Activated T-cell treated with anti-CD3 and anti-CD28 coated beads for 4 hours (primary cell): ENCODE measurements at places on chromosomes 5 and 9.

DNA sequence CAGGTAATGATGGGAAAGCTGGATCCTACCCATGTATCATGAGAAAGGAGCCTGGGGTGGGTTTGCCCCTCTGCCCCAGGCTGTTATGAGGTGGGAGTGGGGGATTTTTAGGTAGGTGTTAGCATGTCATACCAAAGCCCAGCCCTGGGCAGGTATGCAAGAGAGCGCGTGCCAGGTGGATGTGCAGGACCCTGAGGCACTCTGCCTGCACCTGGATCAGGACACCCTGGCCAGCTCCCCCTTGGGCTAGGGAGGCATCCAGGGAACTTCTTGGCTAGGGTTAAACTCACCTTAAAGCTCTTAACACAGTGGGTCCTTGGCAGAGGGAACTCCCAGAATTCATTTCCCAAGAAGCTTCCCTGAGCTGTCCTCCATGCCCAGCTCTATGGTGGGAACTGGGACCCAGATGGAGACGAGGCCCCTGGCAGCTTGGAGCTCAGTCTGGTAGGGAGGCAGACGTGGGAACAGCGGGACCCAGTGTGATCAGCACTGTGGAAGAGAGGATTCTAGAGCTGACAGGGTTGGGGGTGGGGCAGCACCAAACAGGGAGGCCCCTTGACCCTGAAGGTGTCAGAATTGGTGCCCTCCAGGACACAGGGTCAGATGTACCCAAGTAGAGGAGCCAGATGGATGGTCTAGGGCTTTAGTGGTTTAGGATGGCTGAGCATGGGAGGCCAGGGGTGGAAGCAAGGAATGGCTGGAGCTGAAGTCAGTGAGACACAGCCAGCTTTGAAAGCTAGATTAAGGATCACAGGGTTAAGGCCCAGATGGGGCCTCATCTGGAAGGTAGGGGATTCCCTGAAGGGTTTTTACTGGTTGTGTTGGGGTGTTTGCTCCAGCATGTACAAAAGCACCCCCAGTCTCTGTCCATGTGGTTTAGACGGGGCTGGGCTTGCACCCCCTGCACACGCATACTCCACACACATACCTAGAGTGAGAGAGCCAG is 2.2 kb upstream of the PRR7 start:
- DNase-seq, result no peak

DNA sequence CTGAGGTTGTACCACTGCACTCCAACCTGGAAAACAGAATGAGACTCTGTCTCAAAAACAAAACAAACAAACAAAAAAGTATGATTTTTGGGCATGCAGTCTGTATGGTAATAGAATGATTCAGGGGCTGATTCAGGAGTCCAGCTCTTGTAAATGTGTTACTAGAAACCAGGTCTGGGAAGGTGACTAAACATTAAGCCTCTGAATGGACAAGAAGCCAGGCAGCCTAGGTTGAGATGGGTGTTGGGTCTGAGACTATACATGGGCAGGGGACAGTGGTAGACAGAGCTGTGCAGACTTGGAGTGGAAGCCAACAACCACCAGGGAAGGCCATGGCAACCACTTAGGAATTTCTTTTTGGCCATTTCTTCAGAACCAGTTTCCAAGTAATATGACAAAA is 64.9 kb upstream of the TLE1 start:
- no peak for DNase-seq

DNA sequence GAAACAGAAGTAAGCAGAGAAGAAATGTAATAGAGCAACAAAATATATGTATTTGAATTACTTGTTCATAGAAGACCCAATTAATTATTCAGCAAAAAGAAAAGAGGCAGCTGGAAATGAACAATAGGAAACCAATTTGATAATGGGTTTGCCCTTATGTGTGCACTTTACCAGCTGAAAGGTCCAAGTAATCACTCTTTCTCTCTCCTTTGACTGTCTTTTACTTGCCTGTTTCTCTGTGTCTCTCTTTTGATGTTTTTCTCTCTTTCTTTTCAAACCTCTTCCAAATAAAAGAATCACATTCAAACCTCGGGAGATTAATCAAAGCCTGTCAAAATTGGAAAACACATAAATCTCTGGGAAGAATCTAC is 51.5 kb downstream of the CTNND2 start:
- DNase-seq, result no peak

GRCh38 chr5:153445875-153446579 is 44.4 kb upstream of the GRIA1 start:
- DNase-seq, result no peak

DNA sequence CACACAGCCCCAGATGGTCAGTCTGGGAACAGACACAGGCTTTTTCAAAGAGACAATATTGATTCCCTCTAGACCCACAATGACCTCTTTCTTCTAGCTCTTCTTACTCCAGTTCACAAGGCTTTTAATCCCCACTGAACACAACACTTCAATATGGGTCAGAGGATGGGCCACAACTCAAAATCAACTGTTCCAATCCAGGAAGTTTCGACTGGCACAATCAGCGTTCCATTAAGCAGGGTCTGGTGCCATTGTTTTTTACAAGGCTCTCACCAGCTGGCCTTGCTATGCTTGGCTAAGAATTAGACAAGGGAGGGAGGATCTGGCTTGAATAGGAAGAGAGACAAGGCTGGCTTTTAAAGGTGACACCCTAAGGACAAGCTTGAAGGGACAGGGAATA is 199.4 kb upstream of the SLC24A2 start:
- DNase-seq, result no peak

- DNase-seq, result no peak
These were observed 6.0 kb downstream of the NR3C1 start for GRCh38 chr5:143397302-143398052.

DNA sequence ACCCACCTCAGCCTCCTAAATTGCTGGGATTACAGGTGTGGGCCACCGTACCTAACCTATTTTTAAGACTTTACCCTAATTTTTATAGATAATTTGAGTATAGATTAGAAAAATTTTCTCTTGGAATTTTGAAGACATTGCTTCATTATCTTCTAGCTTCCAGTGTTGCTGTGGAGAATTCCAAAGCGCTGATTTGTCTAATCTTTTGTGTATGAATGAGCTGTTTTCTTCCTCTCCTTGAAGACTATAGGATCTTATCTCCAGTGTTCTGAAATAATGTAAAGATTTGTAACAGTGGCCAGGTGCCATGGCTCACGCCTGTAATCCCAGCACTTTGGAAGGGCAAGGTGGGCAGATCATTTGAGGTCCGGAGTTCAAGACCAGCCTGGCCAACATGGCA is 5.7 kb upstream of the SNX24 start:
- DNase-seq, result no peak

DNA sequence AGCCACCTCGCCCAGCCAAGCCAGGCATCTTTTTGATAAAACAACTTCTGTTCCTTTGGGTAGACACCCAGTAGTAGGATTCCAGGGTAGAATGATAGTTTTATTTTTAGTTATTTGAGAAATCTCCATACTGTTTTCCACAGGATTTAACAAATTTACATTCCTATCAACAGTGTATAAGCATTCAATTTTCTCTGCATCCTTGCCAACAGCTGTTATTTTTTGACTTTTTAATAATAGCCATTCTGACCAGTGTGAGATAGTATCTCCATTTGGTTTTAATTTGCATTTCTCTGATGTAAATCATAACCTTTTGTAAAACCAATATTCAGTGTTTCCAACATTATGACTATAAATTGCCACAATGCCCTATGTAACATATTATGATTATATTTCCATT is 28.2 kb upstream of the CCNB1 start:
- no peak for DNase-seq

- DNase-seq, result no peak
These were observed 12.4 kb upstream of the NFIB start for GRCh38 chr9:14326264-14326826.

DNA sequence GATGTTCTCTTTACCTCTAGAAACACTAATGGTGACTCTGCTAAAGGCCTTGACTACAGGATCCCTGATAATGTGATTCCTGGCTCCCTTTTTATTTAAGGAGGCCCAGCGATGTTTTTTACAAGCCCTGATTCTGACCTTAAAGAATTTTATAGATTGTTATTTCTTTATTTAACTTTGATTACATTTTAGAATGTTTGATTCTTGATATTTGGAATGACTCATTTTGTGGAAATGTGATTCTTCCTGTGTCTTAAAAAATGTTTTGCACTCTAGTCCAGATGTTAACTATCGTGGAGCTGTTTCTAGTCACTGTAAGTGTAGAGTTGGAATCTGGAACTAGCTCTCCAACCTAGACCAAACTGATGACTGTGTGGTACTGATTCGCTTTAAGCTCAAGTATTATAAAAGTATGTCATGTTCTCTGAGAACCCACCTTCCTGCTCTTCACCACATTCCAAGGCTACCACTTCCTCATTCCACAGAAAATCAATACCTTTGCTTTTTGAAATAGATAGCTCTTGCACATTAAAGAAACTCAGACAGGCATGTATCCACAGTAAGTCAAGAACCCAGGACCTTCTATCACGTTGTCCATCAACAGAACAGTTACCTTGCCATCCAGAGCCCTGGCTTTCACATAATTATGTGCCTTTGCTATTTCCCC is 65.2 kb downstream of the JMY start:
- no peak for DNase-seq

DNA sequence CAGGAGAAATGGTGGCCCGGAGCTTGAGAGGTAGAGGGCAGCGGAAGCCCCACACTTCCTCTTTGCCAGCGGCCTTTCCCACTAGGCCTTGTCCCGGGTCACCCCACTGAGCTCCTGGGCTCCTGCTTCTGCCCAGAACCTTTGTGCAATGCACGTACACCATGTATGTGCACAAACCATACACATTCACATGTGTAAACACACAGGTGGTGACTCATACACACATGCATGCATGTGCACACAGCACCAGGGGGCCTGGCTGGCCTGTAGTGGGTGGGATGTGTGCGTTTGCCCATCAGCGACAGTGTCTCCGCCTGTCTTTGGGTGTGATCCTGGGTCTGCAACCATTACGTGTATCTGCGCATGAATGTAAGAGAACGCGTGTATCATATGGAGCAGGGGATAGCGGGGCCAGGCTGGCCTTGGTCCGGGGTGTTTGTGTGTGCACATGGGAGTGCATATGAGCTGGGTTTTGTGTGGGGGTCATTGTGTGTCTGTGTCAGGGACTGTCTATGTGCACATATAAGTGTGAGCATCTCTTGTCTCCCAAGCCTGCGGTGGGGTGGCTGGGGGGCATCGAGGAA is 43.7 kb downstream of the PSD2 start:
- DNase-seq, result no peak

DNA sequence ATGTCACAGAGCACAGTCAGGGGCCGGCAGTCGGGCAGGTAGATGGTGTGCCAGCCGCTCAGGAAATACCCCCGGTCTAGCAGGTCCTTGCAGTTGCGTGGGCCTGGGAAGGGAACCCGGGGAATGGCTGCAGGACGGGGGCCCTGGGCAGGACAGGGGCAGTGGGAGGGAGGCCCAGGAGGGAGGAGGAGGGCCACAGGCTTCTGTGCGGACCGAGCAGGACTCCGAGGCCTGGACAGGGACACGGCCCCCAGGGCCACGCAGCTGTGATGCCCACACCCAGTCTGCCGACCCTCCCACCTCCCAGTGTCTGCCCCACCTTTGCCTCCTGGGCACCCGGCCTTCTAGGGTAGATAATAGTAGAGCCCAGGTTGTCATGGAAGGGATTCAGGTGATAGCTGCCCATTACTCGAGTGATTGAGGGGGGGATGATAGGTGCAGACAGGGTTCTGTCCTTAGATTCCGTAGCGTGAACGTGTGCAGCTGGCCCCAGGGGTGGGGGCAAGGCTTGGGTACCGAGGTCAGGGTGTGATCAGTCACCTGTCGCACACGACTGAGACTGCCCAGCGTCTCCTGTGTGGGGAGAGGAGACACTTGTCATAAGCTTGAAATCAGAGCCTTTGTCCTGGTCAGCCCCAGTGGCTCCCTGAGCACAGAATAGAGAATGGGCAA is 4.5 kb downstream of the FCN1 start:
- no peak for DNase-seq

DNA sequence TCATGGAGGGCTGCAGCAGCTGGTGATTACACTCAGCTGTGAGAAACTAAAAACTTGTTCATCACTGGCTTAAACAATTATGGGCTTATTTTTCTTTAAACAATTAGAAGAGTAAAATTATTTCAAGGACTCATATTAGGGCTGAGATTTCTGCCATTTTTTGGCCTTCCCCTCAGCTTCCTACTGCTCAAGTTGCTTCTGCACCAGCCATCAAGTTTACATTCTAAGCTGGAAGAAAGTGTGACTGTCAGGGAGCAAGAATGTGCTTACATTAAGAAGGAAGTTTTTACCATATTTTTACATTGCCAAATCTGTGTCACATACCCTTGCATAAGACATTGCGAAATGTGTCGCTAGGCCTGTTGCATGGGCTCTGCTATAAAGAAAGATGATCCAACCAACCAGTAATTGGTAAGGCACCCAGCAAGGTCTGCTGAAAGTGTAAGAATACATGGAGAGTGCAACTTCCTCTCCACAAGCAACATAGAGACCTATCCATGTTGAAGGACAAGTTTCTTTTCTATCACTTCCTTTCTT is 260.3 kb upstream of the CDH10 start:
- DNase-seq, result no peak
